IMR-90 (cell line): ENCODE measurements at places on chromosomes 11 and 22. TPM values are rescaled to one million over a fixed set of nuclear protein-coding genes. Genes with fewer than 3 reads are reported as not detected.

DNA sequence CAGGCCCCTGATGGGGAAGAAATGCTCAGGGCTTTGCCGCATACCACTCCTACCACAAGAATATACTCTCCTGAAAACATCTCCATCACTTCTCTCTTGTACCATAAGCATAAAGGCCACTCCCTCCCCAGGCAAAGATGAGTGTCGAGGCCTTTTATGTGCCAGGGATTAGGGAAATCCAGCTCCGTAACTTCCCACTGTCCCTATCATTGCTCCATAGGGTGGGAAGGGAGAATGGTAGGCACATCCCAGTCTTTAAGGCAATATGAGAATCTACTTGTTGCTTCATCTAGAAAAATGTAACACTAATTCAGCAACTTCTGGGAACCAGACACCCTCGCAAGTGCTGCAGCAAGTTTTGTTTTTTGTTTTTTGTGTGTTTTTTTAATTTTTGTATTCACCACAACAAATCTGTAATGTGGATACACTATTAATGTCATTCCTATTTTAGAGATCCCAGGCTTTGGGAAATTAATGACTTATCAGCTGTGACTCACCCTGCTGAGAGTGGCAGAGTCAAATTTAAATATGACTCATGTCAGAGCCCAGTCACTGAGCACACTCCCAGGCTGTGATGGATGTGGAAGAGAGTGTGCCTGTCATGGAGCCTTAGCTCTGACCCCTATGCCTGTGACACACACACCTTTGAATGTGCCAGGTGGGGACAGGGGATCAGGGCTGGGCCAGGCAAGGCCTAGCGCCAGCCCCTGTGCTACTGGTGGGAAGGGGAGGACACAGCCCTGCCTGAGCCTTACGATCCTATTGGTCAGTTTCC, 23.4 kb downstream of the PANX1 start:
- peak; percentile 91 for DNase-seq

MFNG gene
- total RNA-seq: not detected in 2 replicates

GRCh38 chr11:80698637-80699036, 1257.8 kb upstream of the TENM4 start:
- no peak for DNase-seq

LMO1 gene
- total RNA-seq: not detected in 2 replicates

DNA sequence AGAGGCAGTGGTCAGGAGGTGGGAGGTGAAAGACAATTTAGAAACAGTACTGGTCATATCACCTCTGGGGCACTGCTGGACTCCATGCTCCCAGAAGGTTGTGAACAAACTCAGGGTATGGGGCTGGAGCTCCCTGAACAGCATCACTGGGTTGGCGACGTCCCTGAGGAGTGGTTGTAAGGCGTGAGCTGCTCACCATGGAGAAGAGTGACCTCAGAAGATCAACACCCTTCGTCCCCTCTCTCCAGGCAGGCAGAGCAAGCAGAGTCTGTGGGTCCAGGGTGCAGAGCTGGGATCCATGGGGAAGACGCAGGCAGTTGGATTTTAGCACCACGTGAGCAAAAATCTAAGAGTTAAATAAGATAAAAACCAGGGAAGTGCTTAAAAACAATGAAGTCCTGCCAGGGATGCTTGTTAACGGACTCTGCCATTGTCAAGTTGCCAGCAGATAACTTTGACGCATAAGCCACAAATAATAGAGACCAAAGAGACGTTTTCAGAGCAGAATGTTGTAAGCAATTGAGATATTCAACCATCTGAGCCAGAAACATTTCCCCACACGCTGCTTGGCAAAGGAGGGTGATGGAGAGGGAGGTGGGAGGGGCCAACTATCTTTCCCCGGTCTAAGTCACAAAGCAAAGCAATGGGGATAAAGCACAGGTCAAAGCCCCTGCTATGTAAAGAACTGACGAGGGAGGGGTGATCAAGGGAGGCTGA, 13.6 kb downstream of the PNPLA5 start:
- DNase-seq: peak; percentile 21

DNA sequence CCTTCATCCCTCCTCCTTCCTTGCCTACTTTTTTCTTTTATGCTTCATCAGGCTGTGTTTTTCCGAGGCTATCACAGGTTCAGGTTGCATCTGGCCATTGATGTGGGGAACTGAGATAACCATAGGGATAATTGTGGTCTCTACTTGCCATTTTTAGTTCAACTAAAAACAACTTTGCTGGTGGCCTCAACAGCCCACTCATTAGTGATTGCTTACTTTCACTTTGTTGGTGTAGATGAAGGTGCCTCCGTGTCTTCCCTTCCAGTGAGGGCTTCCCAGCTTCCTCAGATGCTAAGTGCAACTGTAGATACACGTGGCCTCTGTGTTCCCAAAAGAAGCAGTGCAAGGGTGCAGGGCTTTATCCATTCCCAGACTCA, 35.0 kb downstream of the KCNJ1 start:
- no peak for DNase-seq

- peak; percentile 76 for DNase-seq
These were observed 236.1 kb downstream of the TTC28 start for GRCh38 chr22:28443526-28443876.

DNA sequence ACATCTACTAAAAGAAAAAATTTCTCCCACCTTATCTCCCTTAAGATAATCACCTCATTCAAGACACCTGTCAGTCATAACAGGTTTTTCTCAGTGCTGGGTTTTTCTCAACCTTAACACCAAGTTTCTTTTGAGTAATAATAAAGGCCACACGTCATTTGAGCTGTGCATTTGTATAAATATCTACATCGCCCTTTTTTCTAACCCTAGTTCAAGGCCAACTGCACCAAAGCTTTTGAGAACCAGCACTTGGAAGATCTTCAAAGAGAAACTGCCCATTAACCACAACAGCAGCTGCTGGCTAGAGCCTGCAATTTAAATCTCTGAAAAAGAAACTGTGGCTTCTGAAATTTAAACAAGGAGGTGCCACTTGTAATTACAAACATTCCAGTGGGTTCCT, 6.9 kb downstream of the CADM1 start:
- no peak for DNase-seq

GRCh38 chr11:100831929-100832494, 144.9 kb downstream of the ARHGAP42 start:
- no peak for DNase-seq

F2 gene
- not detected in 2 replicates for total RNA-seq

- DNase-seq: no peak
These were observed 92.9 kb downstream of the TRAF6 start for GRCh38 chr11:36417154-36417553.

DNA sequence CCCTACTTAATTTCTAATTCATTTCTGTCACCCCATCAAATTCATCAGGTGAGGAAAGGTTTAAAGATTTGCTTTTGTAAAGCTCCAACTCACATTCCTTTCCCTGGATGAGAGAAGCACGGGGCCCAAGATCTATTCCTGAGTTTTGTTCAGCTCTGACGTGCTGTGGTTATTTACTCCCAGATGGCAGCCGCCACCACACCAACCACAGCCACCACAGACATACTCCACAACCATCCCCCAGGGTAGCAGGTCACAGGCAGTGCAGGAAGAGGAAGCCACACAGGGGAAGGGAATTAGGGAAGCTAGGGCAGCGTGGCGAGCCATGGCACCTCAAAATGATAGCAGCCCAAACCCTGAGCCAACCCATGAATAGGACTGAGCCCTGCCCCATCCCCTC, 63.5 kb upstream of the CSNK2A3 start:
- peak; percentile 45 for DNase-seq
